ENCODE measurements at places on chromosomes 1 and 21.

DNA sequence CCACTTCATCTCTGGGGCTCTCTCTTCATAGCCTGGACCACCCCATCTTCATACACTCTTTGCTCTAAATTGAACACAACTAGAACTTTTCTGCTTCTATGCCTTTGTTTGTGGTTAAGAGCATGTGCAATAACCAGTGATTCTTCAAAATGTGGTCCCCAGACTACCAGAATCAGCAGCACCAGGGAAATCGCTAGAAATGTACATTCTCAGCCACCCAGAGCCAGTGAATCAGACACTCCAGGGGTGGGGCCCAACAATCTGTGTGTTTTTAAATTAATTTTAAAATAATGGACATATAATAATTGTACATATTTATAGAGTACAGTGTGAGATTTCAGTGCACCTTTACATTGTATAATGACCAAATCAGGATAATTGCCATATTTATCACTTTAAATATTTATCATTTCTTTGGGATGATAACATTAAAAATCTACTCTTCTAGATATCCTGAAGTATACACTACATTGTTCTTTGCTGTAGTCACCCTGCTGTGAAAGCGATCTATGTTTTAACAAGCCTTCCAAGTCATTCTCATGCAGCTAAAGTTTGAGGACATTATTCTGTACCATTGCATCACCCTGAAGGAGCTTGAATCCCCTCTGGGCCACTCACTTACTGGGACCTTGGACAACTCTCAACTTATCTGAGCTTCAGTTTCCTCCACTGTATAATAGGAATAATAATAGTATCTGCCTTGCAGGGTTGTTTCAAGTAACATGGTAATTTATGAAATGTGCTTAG is 10.8 kb downstream of the GRHL3 start:
- no peak for DNase-seq

GRCh38 chr1:155962599-155963211 is 15.6 kb downstream of the ARHGEF2 start:
- no peak for DNase-seq

DNA sequence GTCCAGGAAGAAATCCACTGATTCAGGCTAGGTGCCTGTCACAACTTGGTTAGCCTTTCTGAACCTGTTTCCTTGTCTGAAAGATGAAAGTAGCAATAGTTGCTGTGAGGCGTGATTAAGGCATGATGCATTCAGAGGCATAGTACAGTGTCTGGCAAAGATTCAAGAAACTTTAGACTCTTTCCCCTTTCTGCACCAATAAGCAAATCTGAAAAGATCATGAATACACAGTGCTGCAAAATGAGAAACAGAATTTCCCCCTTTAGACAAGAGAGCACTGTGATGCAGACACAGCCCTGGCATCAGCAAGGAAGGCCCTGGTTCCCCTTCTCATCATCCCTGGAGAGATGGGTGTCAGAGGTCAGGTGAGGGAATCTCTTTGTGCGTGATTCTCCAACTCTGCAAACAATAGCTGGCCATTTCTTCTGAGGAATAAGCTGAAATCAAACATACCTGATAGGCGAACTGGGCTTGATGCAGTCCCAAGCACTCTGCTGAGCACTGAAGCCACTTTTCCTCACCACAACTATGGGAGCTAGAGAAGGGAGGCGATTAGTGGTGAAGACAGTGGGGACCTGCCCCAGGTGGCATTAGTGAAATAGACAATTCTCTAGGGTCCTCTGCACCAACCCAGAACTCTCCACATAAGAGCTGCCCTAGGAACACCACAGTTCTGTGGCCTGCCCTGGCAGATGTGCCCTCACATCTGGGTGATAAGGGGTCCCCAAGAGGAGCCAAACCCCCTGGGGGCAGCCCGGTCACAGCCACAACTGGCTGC is 41.7 kb downstream of the ITPKB start:
- no peak for DNase-seq

- DNase-seq, result no peak
These were observed 121.2 kb upstream of the SLC44A3 start for GRCh38 chr1:94698759-94699502.

DNA sequence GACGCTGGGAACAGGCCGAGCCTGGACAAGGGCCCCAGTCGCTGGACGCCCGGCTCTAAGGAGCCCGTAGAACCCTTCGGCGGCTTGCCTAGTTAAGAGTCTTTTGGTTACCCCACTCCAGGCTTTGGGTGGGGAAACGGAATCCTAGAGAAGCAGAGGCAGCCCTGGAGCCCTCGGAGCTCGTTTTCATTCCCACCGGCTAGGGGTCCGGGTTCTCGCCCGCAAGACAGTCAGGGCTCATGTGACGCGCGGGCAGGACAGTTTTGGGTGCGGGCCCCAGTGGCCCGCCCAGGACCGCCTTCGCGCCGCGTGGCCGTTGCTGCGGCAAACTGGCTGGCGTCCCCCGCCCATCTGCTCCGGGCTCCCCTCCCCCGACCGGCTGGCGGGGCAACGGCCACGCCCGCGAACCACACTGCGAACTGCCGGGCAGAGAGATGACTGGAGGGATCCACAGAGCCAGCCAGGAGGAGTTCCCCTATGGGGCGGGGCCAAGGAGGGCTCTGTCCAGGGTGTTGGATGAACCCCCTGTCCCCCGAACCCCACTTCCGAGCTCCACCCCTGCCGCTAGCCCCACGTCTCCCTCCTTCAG is 829 bp upstream of the HES2 start:
- DNase-seq, result no peak

DNA sequence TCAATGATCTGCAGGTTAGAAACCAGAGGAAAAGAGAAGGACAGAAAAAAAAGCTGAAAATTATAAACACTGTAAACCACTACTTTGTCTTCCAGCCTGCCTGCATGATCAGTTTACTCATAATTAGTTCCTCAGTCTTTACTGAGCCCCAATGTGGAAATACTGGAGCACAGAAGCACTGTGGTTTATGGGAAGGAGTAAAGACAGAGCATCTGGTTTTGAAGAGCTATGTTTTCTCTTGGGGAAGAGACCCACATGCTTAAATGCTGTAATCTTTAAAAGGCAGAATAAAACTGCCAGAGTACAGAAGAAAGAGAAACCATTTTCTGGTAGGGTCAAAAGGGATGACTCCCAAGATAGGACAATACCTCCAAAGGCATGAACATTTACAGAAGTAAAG is 159.0 kb upstream of the ZNHIT6 start:
- DNase-seq, result no peak

DNA sequence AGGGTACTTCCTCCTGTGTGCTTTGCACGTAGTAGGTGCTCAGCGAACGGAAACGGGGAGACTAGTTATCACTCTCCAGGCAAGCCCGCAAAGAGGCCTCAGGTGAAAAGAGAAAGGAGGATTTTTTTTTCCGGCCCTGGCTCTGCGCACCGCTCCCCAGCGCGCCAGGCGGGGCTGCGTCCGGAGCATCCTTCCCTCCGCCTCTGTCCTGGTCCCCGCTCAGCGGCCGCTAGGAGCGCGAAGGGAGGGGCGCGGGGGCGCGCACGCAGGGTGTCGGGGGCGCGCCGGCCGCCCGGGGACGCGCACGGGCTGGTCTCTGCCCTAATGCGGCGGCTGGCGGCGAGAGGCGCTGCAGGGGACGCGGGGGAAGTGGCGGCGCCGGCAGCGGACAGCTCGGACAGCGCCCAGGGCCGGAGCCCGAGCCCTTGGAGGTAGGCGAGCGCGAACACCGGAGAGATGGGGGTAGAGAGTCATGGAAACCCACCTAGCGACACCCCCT is 42.3 kb upstream of the NFASC start:
- DNase-seq, result peak; percentile 74

DNA sequence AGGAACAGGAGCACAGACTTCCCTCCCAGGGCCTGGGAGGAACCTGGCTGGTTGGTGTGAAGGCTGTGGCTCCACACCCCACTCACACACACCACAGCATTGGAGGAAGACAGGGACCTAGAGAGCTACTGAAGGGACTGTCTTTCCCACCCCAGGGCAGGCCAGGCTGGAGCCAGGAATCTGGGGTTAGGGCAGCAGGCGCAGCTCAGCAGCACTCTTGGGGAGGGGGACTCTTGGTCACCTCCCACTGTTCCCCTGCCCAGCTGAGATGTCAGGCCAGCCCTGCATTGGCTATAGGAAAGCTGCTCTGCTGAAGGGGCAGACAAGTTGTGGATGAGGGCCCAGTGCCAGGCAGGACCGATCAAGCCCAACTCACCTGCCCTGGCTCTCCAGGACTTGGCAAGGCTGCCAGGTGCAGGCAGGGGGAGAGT is 1.6 kb upstream of the PLEKHA6 start:
- no peak for DNase-seq

DNA sequence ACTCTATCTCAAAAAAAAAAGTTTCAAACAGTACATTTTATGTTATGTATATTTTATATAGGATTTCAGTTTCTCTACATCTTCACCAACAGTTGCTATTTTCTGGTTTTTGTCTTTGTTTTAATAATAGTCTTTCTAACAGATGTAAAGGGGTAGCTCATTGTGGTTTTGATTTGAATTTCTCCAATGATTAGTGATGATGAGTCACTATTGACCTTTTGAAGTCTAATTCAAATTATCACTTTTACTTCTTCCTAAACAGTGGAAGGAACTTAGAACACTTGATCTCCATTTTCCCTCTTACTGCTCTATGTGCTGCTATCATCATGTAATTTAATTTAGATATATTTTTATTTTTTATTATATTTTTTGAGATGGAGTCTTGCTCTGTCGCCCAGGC is 31.7 kb upstream of the SHCBP1L start:
- no peak for DNase-seq

DNA sequence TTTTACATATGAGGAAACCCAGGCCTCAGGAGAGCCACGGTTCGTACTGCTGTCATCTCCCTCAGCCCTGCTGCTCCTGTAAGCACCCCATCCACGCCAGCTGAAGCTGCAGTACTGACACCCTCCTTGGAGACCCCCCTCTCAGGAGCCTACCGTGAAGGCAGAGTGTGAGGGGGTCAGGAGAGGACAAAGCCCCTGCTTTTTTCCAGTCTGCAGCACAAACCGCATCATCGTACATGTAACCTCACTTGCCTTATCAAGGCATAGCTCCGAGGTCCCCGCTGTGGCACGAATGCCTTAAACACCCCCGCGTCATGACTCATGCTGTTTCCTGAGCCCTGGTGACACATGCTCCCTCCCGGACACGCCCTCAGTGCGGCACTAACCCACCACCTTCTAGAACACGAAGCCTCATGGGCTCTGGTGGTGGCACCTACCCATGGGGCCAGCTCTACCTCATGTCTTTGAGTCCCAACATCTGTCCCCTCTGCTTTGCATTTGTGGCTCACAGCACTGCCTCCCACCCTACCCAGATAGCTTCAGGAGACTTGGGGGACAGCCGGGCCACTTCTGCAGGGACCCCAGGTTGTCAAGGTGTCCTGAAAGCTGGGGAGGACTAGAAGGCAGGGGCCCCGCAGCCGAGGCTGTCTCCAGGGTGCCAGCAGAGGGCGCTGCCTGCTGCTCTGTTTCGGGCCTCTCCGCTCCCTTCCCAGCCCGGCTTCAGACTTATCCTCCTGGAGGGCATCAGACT is 4.9 kb downstream of the SH3BGRL3 start:
- DNase-seq, result peak; percentile 77

- no peak for DNase-seq
These were observed 31.1 kb downstream of the EEIG2 start for GRCh38 chr1:108590957-108591356.

GRCh38 chr1:76073481-76073880 is 1.1 kb upstream of the ST6GALNAC3 start:
- DNase-seq, result no peak

GRCh38 chr1:50615036-50615750 is 191.9 kb upstream of the DMRTA2 start:
- DNase-seq, result no peak

DNA sequence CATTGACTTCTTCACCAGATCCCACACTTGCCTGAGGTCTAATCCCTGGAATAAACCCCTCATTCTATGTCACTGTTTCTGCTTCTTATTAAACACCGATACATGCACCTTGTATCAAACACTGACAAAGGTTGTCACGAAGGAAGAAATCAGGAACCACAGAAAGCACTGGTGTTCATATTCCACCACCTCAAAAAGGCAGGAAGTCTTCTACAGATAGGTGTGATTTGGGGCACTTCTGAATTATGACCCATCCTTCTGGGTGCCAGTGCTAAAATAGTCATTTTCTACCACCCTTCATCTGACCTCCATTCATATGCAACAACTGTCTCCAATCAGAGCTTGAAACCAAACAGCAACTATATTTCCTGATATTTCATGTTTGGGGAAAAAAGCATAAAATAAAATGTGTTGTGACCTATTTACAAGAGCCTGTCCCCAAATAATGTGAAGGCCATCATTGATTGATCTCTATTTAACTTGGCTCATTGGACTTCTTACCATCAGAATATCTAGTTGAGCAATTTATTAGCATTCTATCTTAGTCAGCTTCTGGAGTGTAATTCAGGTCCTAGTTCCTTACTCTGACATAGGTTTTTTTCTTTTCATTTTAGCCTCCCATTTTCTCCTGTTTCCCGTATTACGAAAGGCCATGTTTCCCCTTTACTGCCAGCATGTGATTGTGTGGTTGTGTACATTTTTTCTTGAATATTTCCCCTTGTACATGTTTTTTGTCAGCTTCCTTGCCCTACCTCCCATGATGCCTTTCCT is 43.1 kb downstream of the DUSP10 start:
- DNase-seq, result no peak

DNA sequence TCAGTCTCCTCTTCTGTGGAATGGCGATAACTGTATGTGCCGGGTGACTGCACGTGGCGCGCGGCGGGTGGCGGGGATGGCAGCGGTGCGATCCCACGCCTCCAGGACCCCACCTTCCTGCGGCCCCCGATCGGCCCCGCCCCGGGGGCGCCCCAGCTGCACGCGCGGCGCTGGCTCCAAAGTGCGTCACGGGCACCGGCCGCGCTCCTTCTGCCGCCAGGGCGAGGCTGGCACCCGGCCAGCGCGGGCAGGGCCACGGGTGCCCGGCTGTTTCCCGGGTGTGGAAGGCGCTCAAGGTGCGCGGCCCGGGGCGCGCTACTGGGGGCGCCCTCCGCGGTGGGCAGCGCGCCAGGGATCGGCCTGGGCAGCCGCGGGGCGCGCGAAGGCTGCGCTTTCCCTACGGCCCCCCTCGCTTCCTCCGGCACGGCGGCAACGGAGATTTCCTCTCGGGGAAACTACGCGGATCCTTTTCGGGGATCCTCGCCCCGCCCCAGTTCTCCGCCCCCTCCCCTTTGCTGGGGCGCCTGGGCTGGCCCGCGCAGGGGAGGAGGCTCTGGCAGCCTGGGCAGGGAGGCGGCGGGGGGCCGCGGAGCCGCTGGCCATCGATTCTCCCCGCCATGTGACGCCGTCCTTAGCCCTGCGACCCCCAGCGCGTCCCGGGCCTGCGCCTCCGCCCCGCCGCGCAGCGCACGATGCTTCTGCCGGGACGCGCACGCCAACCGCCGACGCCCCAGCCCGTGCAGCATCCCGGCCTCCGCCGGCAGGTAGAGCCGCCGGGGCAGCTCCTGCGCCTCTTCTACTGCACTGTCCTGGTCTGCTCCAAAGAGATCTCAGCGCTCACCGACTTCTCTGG is at the start of gene EVA1C:
Gene EVA1C (plus strand): TSS at position 545 of the 853 bp plus-strand sequence. CDS start 148 bp downstream, at position 693.
- DNase-seq, result no peak

DNA sequence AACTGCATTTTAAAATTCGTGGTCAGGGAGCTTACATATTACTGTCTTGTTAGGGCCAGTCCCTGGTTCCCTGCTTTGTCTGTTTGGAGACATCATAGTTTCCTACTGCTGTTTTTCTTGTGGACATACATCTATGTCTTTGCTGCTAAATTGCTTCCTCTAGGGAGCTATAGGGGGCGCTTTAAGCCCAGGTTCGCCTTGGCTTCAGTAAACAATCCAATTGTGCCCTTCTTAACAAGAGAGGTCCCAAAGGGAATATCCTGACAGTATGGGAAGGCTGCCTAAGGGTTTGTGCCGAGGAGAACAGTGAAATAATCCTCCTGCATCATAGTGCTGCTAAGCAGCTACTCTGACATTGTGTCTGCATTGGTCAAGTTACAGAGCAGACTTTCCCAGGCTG is 112.5 kb downstream of the USH2A start:
- no peak for DNase-seq

GRCh38 chr1:20356850-20357459 is 66.3 kb downstream of the VWA5B1 start:
- DNase-seq, result no peak

Data from ascending aorta (tissue), 2 donors.